Karpas-422 (cell line): ENCODE measurements at places on chromosomes 6 and 20. TPM values are rescaled to one million over a fixed set of nuclear protein-coding genes. Genes with fewer than 3 reads are reported as not detected.

The RAB44 gene
- total RNA-seq: not detected in 2 replicates

The TMEM14A gene
- 23.7 and 61.3 TPM in 2 replicates for total RNA-seq

The FILIP1 gene
- total RNA-seq: 0.15 TPM in 1 of 2 replicates, not detected in the other

The MLIP gene
- not detected in 2 replicates for total RNA-seq

The TAGAP gene
- total RNA-seq: 16.2 and 16.5 TPM in 2 replicates

The TOX2 gene
- total RNA-seq: 42.9 and 54.1 TPM in 2 replicates

The RSPH3 gene
- total RNA-seq: 2.1 and 3.3 TPM in 2 replicates

The IPCEF1 gene
- not detected in 2 replicates for total RNA-seq

The LAMA5 gene
- 3.2 and 17.5 TPM in 2 replicates for total RNA-seq

The ZNF831 gene
- 0.11 TPM in 1 of 2 replicates, not detected in the other for total RNA-seq

The FAM217A gene
- total RNA-seq: not detected in 2 replicates

The PCSK2 gene
- not detected in 2 replicates for total RNA-seq
